NCI-H2107 (cell line): ENCODE measurements at places on chromosomes 13 and 19.

DNA sequence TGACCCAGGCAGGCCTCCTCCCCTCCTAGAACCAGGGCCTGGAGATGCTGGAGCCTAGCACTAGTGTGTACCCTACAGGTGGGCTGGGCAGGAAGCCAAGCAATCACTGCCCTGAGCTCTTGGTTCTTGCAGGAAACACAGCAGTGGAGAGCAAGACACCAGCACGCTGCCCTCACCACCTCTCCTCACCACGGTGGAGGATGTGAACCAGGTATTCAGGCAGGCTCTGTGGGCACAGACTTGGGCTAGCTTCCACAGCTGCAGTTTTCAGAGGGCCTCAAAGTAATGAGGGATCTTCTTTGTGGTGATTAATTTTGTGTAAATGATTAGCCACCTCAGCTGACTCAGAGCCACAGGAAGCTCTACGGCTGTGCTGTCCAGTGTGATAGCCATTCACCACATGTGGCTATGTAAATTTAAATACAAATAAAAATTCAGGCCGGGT is 13.6 kb upstream of the GPI start:
- DNase-seq = no peak

DNA sequence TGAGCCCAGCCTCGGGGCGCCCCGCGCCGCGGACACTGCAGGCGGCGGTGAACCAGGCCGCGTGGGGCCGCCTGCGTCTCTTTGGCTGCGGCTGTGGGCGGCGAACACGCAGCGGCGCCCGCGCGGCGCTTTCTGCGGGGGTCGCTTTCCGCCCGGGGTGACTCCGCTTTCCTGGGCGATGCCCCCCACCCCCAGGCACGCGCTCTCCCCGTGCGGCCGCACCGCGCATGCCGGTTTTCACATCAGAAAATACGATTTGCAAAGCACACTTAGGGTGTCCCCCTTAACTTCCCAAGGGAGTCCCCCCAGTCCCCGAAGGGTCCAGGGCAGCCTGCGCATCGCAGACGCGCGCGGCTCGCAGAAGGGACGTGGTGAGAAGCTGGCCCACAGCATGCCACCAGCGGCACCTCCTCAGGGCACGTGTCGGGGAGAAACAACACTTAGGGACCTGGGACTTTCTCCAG is 5.3 kb downstream of the F7 start:
- DNase-seq = no peak

- DNase-seq = no peak
These were observed 121.3 kb upstream of the SPACA7 start for GRCh38 chr13:112254900-112255299.

- no peak for DNase-seq
These were observed 1333.1 kb downstream of the EFNB2 start for GRCh38 chr13:105202354-105202753.

GRCh38 chr19:46748325-46749109 is 2.3 kb upstream of the STRN4 start:
- DNase-seq = no peak

DNA sequence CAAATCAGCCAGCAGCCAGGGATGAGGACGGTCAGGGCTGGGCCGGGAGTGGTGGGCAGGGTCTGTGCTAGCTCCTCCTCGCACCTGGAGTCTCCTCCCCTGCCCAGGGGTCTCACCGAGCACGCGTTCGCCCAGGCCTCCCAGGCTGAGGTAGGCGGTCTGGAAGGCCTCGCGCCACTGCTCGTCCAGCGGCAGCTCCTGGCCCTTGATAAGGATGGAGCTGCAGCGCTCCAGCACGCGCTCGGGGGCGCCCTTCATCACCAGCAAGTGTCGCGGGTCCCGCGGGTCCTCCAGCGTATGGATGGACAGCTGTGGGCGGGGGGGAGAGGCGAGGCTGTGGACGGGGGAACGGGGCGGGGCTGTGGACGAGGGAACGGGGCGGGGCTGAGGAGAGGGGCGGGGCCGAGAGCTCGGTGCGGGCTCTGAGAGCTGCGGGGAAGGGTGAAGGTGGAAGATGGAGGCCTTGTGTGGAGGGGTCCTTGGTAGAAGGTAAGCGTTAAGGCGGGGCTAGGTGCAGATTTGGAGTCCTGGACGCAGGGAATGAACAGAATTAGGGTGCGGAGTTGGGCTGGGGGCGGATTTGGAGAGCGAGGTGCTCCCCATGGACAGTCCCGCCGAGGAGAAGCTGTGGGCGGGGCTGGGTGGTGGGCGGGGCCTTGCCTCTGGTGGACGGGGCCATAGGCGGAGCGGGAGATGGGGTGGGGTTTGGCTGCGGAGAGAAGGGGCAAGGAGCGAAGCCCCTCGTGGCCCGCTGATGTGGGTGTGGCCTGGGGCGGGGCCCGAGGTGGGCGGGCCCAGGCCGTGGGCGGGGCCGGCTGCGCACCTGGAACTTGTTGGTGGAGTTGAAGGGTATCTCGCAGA is 5.7 kb downstream of the ATP4A start:
- DNase-seq = no peak

DNA sequence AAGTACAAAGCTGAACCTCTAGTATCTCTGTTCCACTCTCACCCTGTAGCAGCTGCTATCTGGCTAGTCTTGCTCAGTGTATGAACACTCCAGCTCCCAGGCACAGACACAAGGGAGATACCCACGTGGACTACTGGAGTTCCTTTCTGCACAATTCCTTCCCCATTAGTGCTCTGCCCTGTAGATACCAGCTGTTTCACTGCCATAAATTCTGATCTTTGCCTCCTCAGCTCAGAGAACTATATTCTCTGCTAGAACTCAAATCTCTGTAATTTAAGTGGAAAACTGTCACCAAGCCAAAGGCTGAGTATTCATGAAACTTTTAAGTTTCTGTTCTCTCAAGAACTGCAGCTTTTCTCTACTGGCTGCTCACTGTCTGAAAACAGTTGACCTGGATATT is 273.7 kb downstream of the DIAPH3 start:
- DNase-seq = no peak

GRCh38 chr13:78161266-78161665 is 242.6 kb upstream of the EDNRB start:
- no peak for DNase-seq

DNA sequence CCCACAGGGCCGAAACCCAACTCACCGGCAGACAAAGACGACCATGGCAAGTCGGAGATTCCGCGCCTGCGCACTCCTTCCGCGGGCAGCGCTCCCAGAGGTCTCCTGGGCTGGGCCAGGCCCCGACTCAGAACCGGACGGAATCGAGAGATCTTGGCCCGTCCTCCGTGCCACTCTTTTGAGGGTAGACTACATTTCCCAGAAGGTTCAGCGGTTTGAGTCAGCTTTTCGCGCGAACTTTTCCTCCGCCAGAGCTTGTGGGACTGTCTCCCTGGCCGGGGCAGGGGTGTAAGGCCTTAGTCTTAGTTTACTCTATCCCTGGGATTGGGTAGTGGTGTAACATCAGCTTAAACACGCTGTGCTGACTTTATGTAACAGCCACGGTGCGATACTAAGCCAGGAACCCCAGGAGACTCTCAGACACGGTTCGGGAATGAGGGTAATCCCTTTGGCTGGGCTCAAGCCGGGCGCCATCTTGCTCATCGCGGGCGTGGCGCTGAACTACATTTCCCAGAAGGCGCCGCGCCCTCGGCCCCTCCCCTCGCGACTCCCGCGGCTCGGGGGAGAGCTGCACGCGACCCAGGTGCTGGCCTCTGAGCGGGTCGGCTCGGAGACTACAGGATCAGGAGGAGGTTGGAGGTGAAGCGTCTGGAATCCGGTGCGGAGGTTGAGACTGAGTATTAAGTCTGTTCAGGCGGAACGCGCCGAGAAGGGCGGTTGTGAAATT is at the start of gene ZNF260:
TSS of gene ZNF260 (minus strand) at position 78 of the 727 bp plus-strand sequence. CDS start 13,033 bp downstream, outside the sequence.
- DNase-seq = peak; percentile 87

GRCh38 chr19:12985049-12985776 is 10.1 kb upstream of the NFIX start:
- no peak for DNase-seq

GRCh38 chr13:70668293-70668692 is 560.0 kb upstream of the KLHL1 start:
- no peak for DNase-seq

DNA sequence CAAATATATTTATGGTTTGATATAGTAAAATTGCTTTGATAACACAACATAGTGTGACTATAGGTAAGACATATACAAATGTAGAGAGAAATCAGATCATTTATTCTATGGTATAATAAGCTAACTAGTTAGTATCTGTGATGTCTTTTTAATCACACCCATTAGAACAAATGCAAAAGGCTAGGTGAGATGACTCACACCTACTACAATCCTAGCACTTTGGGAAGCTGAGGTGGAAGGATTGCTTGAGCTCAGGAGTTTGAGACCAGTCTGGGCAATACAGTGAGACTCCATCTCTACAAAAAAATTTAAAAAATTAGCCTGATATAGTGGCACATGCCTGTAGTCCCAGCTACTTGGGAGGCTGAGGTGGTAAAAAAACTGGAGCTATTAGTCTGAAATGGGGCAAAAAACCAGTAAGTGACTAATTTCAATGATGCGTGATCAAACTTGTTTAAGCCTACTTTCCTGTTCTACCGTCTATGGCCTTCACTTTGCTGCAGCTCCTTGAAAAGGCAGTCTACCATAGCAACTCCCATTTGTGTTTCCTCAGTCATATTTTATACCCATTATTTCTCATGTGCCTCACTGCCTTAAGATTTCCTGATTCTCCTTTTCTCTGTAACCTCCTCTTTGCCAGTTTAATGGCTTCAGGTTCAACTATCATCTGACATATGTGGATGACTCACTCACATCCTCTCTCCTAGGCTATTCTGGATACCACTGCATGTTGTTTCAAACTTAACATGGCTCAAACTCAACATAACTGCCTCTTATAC is 12.5 kb downstream of the ALG5 start:
- no peak for DNase-seq

DNA sequence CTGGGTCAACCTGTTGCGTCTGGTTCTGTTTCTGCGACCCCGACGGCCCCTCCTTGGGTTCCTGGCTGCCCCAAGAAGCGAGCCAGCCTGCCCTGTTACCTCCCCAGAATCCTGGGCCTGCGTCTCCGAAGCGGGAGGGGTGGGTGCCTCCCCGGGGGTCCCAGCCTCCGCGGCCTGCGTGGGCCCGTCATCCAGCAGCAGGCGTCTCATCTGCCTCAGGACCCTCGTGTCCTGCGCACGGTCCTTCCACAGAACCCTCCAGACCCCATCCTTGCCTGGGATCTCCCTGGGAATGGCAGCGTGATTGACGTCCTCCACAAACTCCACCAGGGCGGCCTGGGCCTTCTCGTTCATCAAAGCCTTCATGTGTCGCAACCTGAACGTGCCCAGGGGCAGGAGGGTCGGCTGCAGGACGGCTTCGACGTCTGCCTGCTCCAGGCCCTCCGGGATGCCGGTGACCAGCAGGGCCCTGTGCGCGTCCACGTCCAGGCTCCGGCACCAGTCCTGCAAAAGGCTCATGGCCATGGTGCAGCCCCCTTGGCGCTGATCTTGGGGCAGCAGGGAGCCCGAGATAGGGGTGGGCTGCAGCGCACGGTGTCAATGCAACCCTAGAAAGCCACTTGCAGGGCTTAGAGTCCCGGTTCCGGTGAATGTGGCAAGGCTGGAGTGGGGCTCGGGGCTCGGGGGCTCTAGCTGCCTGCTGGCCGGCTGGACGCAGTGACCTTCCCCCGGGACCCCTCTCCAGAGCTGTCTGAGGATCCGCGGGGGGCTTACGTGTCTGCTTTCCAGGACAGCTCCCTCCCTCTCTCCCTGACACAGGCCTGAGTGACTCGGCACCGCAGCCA is 504 bp downstream of the PNMA8B start:
- DNase-seq = no peak

GRCh38 chr19:48405850-48406249 is 12.4 kb downstream of the GRIN2D start:
- no peak for DNase-seq

DNA sequence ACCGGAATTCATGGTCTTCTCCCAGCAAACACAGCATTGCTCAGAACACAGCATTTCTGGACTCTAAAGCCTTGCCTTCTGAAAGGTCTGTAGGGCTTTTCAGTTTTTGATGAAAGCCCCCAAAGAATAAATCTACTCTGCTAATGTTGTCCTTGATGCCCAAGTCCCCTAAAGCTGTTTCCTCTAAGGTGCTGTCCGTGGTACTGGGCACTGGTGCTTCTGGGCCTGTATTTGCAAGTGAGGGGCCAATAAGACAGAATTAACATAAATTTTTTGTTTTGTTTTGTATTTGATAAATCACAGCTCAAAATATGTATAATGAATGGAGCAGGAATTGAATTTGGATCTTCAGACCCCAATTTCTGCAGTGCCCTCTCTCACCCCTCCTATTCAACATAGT is 12.1 kb upstream of the LGALS13 start:
- no peak for DNase-seq

DNA sequence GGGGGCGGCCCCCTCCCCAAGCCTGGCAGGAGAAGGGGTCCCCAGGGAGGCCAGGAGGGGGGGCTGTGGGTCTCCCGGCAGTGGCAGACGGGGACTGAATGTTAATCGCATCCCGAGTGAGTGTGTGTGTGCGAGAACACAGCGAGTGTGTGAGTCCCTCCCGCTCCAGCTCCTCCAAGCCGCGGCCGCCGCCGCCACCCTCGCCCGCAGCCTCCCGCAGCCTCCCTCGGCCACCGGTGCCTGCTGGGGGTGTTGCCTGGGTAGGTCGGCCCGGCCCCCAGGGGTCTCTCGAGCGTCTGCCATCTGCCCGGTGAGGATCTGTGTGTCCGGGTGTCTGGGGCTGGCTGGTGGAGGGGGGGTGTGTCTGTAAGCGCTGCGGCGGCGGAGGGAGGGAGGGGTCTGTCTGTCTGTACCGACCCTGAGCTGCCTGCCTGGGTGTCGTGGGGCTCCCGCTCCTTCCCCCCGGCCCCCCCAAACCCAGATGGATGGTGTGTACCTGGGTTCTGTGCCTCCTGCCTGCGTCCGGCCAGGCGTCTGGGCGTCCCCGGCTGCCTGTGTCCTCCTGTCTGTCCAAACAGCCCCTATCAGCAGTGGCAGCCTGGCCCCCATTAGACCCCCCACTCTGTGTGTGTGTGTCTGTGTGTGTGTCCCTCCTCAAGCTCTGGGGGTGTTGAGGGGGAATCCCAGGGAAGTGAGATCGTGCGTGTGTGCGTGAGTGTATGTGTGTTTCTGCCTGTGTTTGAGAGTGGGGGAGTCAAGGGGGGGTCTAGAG is at the start of gene GRIN2D:
TSS of gene GRIN2D (plus strand) at position 110 of the 772 bp plus-strand sequence. CDS start 4,725 bp downstream, outside the sequence.
- no peak for DNase-seq

- peak; percentile 55 for DNase-seq
These were observed 2.1 kb downstream of the PNMA8C start for GRCh38 chr19:46426506-46427162.

GRCh38 chr19:46218160-46218559 is 11.4 kb upstream of the IGFL1 start:
- no peak for DNase-seq

DNA sequence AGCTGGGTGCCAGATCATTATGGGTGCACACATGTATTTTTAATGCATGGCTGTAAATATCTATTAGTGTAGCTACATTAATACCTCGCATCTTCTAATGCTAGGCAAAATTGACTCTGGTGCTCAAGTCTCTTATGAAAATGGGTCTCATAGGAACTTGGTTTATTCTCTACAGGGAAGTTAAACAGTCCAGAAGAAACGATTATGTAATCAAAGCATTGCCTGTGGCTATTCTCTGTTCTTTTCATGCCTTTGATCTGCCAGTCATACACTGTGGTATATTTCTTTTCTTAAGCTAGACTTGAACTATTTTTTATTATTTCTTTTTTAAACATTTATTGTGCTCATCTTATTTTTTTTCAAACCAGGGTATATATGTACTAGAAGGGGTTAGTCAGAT is 1015.0 kb downstream of the SLITRK1 start:
- no peak for DNase-seq

GRCh38 chr19:35209646-35210045 is 18.9 kb downstream of the FAM187B start:
- DNase-seq = no peak
